ENCODE measurements at places on chromosomes 3 and 15.

DNA sequence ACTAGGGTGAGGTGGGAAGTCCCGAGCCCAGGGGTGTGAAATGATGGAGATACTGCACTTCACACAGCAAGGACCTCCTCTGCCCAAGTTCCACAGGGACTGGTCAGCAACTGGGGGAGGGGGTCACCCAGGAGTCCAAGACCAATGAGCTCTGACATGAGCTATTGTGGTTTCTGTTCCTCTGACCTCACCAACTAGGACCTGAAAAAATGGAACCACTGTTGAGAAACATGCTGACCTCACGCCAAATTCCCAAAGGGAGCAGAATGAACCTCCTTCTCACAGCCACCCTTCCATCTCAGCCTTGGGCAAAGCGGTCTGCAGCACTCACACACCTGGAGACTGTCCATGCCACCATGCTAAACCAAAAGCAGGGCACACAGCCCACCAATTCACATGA lies 69.3 kb downstream of the LRIG1 start:
- no peak for DNase-seq

GRCh38 chr3:106877627-106878026 lies 499.6 kb upstream of the CCDC54 start:
- DNase-seq: no peak

DNA sequence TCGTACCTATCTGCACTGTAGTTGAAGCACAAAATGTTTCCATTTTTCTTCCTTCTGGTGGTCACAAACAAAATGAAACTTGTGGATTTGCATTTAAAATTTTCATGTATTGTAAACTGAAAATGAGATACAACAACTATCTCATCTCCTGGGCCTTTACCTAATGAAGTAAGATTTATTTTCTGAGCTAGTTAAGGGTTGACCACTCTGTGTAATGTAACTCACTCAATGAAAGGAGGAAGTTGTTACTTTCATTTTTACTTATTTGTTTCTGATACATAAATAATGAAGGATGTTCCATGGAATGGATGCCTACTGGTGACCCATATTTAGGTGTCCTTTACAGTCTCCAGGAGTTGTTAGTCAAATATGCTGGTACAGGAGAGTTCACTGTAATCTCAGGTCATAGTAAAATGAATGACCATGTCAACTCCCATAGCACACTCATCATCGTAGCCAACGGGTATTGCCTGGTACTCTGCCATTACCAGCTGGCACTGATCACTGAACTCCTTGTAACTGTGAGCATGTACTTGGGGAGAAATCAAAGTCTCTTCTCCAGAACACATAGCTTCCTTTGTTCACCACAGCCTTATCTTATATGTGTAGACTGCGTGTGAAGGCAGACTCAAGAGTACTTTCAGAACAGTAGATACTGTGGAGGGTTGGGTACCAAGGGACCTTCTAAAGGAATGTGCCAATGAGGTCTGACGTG lies 474.2 kb upstream of the ROBO2 start:
- DNase-seq: no peak

- DNase-seq: no peak
Observed at GRCh38 chr15:60394689-60395097, 3.1 kb downstream of the ANXA2 start.

GRCh38 chr3:142628801-142629200 lies 32.6 kb downstream of the PLS1 start:
- no peak for DNase-seq

DNA sequence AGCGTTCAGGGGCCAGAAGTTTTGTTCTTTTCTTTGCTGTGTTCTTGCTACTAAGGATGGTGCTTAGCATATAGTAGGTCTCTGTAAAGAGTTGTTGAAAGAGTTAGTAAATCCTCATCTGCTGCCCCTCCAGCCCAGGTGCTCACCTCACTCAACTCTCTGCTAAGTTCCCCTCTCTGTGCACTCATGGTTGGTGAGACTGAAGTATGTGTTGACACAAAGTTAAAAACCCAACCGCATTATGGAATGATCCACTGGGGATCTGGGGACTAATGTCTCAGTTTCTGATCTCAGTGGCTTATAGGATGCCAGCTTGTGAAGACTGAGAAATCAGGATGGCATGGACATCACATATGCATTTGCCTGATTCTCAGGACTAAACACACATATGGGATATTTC lies 13.8 kb downstream of the RYR3 start:
- DNase-seq: no peak

GRCh38 chr3:132445817-132446216 lies 28.5 kb downstream of the DNAJC13 start:
- no peak for DNase-seq

DNA sequence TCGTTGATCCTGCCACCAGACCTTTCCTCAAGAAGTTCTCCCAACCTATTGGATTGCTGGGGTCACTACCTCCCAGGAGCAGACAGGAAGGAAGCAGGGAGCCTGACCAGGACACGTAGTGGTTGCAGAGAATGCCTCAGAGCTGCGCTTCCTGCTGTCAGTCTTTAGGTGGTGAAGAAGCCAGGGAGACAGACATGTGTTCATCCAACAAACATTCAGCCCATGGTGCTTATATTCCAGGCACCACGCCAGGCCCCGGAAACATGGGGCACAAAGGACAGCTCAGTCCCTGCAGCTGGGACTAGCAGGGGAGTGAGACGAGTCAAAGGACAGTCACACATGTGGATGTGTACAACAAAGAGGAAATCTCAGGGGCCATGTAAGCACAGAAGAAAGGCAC lies 26.0 kb upstream of the CORO2B start:
- DNase-seq: no peak

DNA sequence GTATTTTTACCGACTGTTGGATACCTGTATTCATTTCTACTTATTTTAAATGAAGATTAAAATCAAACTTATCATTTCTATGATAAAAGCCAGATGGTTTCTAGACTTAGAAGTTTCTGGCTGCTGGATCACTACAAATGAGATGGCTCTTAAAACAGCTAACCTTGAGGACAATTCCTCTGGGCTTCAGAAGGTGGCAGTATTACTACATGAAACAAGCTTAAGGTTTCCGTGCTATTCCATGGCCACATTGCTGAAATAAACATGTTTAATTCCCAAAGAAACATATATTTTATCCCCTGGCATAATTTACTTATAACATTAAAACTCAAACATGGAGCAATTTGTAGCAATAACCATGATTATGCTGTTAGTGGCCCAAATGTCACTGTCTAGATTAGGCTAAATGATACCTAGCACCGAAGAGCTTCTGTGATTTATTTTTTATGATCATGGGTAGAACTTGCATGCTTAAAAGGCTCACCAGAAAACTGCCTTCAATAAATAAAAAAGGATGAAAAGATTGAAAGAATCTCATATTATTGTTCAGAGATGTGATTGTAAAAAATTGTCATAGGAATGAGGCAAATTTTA lies 204.0 kb upstream of the NANOGP8 start:
- no peak for DNase-seq

DNA sequence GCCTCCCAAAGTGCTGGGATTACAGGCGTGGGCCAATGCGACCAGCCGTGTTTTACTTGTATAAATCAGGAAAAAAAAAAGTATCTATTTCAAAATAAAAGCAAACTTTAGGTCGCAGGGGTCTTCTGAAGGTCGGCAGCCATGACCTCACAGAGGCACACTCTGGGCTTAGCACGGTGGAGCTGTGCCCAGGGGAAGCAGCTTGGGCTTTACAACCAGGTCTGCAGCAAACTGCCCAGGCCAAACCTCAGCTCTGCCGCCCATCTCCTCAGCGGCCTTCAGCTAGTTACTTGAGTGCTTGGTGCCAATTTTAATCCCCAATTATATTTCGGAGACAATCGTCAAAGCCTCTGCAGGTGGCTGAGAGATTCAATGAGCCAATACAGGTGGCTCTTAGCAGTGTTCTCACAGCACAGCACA lies 30.1 kb downstream of the ZDHHC19 start:
- DNase-seq: no peak

DNA sequence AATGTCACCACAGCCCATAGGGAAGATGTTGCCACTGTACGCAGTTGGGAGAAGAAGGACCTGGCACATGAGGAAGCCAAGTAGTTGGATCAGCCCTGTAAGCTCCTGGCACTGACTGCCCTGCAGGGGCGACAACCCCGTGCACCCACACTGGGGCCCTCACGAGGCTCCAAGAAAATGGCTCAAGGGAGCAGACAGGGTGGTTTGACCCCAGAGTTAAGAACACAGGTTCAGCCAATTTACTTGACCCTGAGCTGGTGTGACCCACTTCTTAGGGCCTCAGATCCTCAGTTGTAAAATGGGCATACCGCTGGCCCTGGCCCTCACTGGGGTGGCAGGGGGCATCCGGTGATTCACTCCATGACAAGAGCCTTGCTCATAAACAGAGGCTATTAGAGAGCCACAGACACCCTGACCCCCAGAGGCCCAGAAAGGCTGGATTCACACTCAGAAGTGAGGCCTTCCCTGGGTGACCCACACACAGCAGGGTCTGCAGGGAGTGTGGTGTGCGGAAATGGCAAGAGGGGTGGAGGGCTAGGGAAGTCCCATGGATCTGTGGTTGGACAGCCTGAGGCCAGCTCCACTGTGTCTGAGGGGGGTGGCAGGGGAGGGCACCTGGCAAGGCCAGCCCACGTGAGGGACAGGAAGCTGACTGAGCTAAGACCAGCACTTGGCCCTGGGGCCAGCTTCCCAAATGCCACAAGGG lies 1.7 kb upstream of the HHATL start:
- DNase-seq: no peak

GRCh38 chr3:95319921-95320494 lies 1257.1 kb downstream of the NSUN3 start:
- DNase-seq: no peak

DNA sequence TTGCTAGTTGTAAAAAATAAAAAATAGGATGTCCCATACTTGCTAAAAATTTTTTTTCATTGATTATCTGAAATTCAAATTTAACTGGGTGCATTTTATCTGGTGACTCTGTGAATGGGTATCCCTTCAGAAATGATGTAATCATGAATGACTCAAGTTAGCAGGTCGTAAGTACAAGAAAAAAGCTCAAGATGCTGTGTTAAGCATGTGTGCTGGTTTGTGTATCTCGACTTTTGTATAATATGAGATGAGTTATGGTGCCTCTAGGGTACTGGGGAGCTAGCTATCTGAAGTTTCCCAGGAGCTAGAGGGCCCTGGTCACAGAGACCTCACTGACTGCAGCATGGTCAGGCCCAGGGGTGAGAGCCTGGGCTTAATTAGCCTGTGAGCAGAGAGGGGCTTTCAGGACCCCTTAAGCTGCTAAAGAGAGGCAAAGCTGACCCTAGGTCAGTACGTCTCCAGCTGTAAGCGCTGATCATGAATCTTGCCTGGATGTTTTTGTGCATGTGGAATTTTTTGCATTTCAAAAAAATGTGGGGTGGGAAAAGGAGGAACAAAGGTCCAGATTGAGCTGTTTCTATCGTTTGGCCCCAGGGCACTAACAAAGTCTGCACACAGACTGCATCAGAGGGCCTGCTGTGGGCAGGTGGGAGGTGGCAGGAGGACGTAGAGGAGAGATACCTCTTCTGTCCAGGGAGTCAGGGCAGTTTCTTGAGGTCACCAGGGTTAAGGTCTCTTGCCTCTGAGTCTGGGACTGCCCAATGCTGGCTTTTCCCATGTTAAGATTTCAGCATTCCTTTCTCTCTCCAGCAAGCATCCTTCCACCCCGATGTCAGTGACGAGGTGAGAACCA lies 233.2 kb upstream of the TPM1 start:
- DNase-seq: no peak

- no peak for DNase-seq
Observed at GRCh38 chr3:126381966-126382365, 12.7 kb upstream of the CFAP100 start.

GRCh38 chr15:85403745-85404144 lies 23.3 kb downstream of the AKAP13 start:
- DNase-seq: no peak

DNA sequence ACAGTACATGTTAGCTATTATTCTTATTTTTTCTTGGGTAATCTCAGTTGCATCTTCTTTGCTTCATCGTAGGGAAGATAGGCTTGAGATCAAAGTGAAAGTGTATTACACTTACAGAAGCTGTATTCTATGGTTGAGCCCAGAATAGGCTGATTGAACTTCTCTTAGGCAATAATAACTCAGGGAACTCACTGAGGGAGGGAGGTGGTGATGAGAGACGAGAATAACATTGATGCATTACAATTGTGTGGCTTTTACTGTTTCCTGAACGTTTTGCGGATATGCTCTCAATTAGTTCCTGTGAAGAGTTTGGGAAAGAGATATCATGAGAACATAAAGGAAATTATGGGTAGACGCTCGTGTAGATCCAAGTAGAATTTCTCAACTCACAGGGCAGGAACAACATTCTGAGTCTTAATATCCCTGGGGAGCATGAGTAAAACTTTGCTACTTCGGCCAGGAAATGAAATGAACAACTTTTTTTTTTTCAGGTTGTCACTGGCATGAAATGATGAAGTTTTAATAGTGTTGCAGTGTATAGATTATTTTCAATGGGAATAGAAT lies 302.2 kb downstream of the TUSC7 start:
- no peak for DNase-seq
